NCI-H146 (cell line): ENCODE measurements at places on chromosomes 13 and 19.
A peak's percentile ranks its signal among the peaks of the same experiment; 100 is the strongest.

DNA sequence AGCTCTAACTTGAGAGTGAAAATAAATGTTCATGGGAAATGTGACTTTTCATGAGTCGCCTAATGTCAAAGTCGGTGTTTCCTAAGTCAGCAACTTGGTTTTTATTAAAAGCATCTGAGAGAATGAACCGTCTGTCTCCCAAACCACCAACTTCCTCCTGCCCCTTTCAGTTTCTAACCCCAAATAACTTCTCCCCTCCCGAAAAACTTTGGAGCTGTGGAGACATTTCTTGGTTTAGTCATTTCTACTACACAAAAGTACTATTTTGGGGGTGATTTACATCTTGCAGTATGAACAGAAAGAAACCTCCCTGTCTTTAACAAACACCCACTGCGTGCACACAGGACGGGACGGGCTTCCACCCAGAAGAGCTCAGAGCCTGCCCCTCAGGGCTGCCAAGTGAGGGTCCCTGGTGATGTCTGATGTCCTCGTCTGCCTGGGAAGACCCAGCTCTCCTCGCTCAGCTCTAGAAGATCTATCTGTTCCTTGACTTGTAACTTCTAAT is 65.0 kb downstream of the RASA3 start:
- no peak for DNase-seq

DNA sequence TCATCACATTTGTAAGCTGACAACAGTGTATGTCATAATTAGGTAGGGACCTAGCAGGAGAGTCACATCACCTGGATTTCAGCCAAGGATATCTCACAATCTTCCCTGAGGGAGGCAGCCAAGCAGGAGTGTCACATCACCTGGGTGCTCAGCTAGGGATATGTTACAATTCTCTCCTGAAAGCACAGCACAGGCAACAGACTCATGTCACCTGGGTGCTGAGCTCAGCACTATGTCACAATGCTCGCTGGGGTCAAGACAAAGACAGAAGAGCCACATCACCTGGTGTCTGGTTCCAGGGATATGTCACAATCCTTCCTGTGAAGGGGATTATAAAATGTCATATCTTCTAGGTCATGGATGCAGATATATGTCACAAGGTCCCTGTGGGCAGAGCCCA is 123.7 kb downstream of the ZNF675 start:
- no peak for DNase-seq

DNA sequence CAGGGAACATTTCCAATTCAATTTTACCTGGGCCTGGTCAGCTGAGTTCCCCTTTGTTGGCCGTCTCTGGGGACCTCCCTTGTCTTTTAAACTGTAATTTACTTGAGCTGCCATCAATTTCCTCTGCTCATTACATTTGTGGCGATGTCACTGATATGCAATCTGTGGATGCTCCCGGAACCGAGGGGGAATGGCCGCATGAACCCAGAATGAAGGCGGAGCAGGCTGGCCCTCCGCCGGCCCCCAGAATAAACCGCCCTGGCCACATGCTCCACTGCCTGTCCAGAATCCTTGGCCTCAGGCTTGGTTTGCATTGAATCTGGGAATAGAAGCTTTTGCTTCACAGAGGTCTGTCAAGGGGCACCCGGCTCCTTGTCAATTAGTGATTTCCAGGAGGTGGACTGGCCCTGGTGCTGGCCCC is 276.8 kb downstream of the TEX29 start:
- DNase-seq = peak; percentile 32

- DNase-seq = no peak
Measured at GRCh38 chr13:105798541-105798940, 736.9 kb downstream of the EFNB2 start.

DNA sequence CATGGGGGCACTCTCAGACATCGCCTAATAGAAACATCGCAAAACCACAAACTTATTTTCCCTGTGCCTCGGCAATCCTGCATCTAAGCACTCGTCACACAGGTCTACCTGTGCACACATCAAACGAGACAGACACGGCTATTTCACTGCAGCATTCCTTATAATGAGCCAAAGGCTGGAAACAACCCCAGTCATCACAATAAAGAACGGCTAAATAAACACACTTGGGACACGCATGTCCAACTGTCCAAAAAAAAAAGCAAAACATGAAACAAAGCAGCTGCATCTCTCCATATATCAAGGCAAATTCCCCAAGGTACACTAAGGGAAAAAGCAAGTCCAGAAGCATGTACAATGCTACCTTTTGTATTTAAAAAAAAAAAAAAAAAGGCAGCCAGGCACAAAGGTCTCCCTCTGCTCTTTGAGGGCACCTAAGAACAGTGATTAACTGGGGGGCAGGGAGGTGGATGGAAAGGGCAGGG is 27.2 kb upstream of the CCNP start:
- DNase-seq = no peak

DNA sequence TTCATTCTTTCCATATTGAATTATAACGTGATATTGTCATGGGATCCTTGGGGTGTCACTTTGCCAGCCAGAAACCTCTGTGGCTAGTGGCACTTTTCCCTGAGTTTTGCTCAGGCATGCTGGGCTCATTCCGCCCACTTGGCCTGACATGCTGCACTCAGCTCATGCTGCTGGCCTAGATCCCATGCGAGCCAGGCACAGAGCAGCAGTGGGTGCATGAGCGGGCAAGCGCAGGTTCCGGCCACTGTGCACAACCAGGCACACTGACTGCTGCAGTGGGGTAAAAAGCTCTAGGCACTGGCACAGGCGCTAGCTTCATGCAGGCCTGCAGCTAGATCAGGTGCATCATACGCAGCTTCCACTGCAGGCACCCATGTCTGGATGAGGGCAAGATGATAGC is 221.2 kb downstream of the MAB21L1 start:
- DNase-seq = no peak

DNA sequence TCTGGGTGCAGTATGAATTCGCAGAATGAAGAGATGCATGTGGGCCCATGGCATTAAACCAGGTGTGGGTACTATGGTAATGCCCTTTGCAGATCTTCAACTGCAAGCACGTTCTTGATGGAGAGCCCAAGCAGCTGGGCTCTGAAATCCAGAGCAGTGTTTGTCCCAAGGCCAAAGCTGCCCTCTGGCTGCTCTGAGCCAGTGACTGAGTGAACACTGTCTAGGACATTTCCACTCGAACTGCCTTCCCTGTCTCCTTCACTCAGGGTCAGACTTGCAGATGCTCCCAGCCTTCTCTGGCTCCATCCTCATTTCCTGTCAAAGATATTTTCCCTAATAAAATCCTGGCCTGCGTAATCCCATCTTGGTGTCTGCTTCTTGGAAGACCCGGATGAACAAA is 80.2 kb upstream of the GJB6 start:
- DNase-seq = no peak

DNA sequence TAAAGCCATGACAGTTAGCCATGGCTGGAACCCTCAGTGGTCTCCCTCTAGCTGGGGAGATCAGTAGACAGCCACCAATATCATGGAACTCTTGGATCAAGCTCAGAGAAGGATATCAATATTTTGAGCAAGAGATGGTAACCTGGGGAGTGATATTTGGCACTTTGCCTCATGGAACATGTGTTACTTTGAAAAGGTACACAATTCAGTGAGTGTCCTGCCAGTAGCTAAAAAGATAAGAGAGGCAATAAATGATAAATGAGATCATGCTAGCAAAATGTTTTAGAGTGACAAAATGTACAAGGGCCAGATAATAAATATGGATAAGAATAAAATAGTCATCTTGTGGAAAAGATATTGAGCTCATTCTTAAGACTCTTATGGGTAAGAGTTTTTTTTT is 1618.7 kb downstream of the OLFM4 start:
- DNase-seq = no peak

- no peak for DNase-seq
Measured at GRCh38 chr19:27971071-27971470, 1241.9 kb downstream of the UQCRFS1 start.

DNA sequence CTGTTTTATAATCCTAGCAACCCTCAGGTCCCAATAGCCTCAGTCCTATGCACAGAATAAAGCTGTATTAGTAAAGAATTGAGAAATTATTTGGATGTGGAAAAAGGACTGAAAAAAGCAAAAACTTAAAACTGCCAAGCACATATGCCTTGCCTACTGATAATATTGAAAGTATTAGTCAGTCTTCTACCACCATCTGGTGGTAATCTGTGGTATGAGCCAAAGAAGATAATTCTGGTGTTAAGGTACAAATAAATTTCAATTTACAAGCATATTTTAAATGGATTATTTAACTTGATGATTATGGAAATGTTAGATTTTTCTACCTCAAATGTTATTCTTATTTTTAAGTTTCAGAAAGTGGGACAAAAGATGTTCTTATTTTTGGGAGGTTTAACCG is 460.3 kb upstream of the KLHL1 start:
- DNase-seq = peak; percentile 42

GRCh38 chr19:5369304-5369703 is 28.7 kb upstream of the PTPRS start:
- no peak for DNase-seq

GRCh38 chr19:9566729-9567128 is 17.6 kb downstream of the ZNF121 start:
- DNase-seq = no peak

GRCh38 chr13:42699912-42700311 is 81.5 kb upstream of the FAM216B start:
- no peak for DNase-seq

DNA sequence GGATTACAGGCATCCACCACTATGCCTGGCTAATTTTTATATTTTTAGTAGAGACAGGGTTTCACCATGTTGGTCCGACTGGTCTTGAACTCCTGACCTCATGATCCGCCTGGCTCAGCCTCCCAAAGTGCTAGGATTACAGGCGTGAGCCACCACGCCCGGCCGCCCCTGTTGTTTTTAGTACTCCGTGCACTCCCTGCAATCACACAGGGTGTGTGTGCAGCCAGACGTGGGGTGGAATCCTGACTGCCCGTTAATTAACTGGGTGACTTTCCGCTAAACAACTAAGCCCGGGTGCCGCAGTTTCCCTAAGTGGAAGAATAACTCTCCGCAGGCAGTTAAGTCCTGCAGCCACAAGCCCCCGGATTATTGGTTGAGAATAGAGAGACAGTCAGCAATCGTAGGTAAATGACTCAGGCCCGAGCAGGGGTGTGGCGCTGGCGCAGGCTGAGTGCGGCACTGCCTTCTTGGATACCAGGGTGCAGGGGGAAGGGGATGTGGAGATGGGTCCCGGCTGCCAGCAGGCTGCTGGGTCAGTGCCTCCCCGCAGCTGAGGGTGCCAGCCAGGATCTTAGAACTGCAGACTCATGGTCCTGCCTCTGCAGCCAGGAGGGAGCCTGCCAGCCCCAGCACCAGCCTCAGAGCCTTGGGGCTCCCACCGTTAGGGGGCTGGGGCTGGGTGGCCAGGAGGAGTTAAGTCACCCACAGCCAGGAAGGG is 6.1 kb upstream of the FXYD3 start:
- no peak for DNase-seq

- no peak for DNase-seq
Measured at GRCh38 chr19:48639483-48640375, 2.5 kb upstream of the DBP start.

DNA sequence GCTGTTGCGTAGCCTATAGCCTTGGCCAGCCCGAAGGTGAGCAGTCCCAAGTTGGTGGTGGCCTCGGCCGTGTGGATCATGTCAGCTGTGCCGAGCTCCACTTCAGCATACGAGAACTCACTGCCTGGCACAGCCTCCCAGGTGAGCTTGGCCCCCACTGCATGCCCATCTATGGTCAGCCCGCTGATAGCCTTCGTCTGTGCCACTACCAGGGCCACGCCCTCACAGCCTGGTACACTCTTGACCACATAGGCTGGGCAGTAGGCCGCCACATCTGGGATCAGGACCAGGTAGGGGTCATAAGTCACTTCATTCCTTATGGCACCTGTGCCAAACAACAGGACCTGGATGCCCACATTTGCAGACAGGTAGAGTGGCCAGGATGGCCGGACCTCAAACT is 7.4 kb downstream of the FCGBP start:
- no peak for DNase-seq

DNA sequence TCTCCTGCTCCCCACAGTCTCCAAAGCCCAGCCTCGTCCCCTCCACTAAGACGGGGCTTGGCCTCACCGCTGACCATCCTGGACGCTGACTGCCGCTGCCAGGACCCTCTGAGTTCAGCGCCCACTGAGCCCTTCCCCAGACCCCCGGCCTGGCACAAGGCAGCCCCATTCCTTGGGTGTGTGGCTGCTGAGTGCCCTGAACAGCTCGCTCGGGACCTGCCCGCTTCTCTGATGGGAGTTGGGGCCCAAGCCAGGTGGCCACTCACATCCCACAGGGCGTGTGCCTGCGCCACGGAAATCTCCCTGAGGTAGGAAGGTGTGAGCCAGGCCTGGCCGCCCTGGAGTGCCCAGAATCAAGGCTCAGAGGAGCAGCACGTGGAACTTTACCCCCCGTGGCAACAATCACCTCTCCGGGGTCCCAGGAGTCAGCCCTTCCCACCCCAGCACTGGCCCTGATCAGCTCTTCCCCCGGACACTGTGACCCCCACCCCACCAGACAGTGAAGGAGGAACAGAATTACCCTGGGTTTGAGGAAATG is 20.8 kb downstream of the C13orf46 start:
- no peak for DNase-seq

DNA sequence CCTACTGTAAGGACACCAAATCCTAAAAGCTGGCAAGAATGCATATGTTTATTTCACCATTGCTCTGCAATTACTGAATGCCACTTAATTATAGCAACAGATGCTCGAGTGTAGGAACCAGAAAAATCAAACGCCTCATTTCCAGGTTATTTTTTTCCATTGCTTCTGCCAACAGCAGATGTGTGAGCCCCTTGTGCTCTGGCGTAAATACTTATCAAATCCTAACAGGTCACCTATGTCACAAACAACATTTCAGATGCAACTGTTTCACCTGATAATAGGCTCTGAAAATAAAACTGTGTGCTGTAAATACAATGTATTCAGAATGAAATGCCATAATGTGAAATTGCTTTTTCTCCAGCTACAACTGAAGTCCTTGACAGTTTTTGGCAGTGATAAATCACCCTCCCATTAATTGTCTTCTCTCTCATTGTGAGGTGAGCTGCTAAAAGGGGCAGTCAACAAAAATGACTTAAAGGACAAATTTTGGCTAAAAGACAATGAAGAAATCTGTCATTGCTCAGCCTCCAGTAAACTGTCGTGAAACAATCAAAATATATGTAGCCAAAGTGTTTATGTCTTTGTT is 344.0 kb downstream of the DACH1 start:
- DNase-seq = no peak

DNA sequence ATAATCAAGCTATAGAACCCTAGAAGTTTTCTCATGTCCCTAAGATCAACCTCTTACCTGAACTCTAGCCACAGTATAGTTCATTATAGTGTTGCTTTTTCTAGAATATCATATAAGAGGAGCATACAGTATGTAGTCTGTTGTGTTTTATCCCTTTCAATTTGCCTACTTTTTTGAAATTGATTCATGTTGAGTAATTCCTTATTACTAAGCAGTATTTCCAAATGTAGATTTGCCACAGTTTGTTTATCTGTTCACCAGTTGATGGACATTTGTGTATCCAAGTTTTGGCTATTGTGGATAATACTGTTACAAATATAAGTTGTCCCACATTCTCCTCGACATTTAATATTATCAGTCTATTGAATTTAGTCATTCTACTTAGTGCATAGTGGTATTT is 138.0 kb downstream of the LMO7 start:
- DNase-seq = no peak

GRCh38 chr19:6481541-6482342 is at the start of gene DENND1C:
TSS of gene DENND1C (minus strand) at chr19:6481787. CDS start at chr19:6481695, 92 bp downstream.
- DNase-seq = peak; percentile 2

- no peak for DNase-seq
Measured at GRCh38 chr13:100159584-100159983, 70.7 kb downstream of the PCCA start.
